ENCODE measurements at places on chromosomes 1 and 21. TPM values are rescaled to one million over a fixed set of nuclear protein-coding genes. Genes with fewer than 3 reads are reported as not detected.

C21orf91 gene
- total RNA-seq: 16.9 TPM

LCE2A gene
- not detected for total RNA-seq

GSTM5 gene
- total RNA-seq: 10.6 TPM

RASSF5 gene
- total RNA-seq: 2.7 TPM

AIRE gene
- total RNA-seq: 0.09 TPM

RXFP4 gene
- total RNA-seq: not detected

RORC gene
- 0.18 TPM for total RNA-seq

FCRL1 gene
- 0.18 TPM for total RNA-seq

SPRR5 gene
- total RNA-seq: not detected

PADI1 gene
- total RNA-seq: 0.18 TPM

KMO gene
- not detected for total RNA-seq

GATAD2B gene
- total RNA-seq: 19.4 TPM

KCNJ6 gene
- 14.5 TPM for total RNA-seq

FCRLB gene
- 1.4 TPM for total RNA-seq

GPR52 gene
- 7.3 TPM for total RNA-seq

ILDR2 gene
- total RNA-seq: 72.6 TPM

RPS27 gene
- total RNA-seq: 1,638 TPM

IL12RB2 gene
- 1.3 TPM for total RNA-seq

AHDC1 gene
- 26.5 TPM for total RNA-seq

FAM177B gene
- total RNA-seq: 0.18 TPM

DCDC2B gene
- total RNA-seq: not detected

REG4 gene
- not detected for total RNA-seq

LRRC7 gene
- total RNA-seq: 92.6 TPM

PLD5 gene
- 16.5 TPM for total RNA-seq

CD34 gene
- total RNA-seq: 2.8 TPM

ATP1A4 gene
- total RNA-seq: 0.64 TPM

DENND1B gene
- total RNA-seq: 29.6 TPM

MPL gene
- not detected for total RNA-seq

FCGR3A gene
- 6.7 TPM for total RNA-seq

PTGER3 gene
- 44.7 TPM for total RNA-seq
